ENCODE measurements at places on chromosomes 5 and 9.

DNA sequence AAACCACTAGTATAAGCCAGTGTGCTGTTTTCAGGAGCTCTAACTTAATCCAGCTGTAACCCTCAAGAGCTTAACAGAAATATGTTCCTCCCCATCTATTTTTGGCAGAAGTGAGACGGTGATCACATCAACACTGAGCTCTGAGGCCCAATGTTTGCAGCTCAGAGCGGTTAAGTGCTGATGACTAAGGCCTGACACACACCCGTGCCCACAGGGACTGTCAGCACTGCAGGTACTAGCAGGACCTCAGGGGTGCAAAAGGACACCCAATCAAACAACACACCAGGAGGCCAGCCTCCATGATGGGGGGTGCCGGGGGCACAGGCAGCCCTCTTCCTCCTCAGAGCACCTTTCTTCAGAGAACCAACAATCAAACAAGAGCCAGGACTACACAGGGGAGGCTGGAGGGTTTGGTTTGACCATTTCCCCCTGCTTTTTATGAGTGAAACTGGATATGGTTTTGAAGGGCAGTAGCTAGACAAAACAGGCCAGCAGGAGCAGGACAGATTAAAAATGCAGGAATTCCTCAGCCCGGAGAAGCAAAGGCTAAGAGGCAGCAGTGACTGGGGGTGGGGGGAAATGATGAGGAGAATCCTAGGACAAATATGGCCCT is 61.3 kb downstream of the RAPGEF1 start:
- DNase-seq, result peak; percentile 52

GRCh38 chr5:45687701-45688100 is 8.5 kb downstream of the HCN1 start:
- DNase-seq, result no peak

GRCh38 chr5:154325566-154325965 is 120.2 kb upstream of the SAP30L start:
- no peak for DNase-seq

GRCh38 chr5:16871746-16872339 is 64.2 kb downstream of the MYO10 start:
- no peak for DNase-seq

GRCh38 chr9:87771316-87772006 is 45.5 kb downstream of the CTSL start:
- DNase-seq, result no peak

DNA sequence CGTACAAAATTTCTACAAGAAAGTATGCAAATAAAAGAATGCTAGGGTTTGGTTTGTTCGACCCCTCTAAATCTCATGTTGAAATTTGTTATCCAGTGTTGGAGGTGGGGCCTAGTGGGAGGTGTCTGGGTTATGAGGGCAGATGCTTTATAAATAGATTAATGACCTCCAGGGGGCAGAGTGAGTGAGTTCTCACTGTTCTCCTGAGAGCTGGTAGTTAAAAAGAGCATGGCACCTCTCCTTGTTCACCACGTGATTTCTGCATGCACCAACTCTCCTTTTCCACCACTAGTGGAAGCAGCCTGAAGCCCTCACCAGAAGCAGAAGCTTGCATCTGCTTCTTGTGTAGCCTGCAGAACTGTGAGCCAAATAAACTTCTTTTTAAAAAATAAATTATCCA is 50.4 kb upstream of the FAM170A start:
- no peak for DNase-seq

DNA sequence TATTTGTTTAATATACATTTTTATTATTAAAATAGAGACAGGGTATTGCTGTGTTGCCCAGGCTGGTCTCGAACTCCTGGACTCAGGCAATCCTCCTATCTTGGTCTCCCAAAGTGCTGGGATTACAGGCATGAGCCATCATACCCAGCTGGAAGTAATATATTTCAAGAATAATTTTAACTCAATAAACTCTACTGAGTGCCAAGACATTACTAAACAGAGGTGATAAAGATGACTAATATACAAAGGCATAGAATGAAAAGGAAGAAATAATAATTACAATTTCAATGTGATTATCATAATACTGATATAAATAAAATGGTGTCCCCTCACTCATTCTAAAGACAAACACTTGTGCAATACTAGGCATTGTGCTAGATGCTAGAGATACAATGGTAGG is 13.9 kb downstream of the GOLPH3 start:
- no peak for DNase-seq

Measured in NCI-H510A treated with DMSO at 0.1 percent for 48 hours (cell line).